Effector memory CD8-positive, alpha-beta T cell (primary cell): ENCODE measurements at places on chromosomes 1 and 21.

- DNase-seq, result no peak
Observed at GRCh38 chr1:207824691-207825408, 73.0 kb downstream of the CD46 start.

DNA sequence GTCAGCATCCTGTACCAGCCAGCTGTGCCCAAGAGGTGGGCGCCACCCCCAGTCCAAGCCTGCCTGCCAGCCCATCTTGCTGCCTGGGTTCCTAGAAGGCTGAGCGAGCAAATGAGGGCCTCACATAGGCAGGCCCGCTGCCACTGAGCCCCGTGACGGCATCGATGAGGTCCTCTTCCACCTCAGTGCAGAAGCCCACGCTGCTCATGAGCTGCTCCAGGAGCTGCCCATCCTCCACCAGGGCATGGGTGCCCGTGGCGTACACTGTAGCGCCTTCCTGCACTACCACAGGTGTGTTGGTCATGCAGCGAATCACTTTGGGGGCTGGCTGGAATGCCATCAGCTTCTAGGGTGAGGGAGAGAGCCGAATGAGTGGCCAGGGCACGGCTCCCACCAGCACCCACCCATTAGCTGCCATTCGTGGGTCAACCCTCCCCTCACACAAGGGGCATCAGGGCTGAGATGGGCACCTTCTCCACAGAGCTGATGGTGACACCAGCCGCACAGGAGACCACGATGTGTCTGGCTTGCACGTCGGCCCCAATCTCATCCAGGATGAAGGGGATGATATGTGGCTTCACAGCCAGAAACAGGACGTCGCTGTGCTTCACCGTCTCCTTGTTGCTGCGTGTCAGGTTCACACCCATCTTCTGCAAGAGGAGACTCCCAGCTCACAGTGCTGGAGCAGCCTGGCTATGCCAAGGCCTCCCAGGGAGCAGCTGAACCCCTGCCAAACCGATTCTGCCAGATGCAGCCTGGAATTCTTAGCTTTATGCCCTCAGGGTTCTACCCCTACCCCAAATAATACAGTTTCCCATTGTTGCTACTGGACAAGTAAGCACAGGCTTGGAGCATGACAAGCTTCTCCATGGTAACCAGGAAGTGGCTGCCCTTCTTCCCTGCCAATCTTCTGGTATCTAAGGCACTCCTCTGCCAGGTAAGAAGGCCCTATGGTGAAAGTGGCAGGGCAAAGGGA is 2.0 kb downstream of the PYCR2 start:
- DNase-seq, result no peak

DNA sequence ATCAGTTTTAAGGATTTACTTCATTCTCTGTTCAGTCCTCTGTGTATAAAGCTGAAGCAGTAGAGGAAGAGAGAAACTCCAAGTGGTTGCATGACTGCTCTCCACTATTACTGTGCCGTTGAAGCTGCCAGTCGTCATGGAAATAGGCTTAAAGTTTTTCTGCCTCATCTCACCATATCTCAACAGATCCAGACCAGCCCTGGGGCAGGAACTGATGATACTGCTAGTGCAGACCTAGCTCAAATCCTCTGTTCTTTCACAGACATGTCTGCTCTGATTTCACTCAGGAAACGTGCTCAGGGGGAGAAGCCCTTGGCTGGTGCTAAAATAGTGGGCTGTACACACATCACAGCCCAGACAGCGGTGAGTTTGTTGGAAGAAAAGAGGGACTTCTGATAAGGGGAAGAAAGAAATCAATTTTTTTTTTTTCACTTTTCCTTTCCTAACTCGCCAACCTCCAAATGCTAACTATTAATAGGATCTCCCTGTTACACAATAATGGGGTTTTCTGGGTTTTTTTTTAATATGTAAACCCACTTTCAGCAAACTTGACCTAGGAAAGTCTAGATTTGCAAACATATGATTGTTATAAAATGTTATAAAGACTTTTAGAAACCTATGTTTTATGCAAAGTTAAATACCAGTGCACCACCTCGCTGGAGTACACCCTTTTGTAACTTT is 22.2 kb upstream of the STRIP1 start:
- DNase-seq, result no peak

DNA sequence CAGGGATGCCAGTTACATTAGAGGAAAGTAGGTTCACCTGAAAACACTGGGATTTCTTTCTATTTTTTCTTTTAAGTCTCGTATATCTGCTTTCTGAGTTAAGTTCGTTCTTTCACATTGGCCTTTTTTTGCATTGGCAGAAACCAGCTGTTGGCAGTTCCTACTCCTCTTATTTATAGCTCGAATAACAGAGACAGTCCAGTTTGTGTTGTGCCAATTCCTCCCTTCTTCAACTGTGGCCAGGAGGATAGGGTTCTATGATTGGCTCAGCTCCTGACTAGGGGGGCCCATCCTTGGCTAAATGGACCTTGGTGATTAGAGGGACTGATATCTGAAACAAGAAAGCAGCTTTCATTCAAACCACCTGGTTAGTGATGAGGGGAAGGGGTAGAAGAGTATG is 115.8 kb downstream of the RPS6KC1 start:
- DNase-seq, result no peak

- DNase-seq, result no peak
Observed at GRCh38 chr1:170711682-170712081, 47.8 kb downstream of the PRRX1 start.

DNA sequence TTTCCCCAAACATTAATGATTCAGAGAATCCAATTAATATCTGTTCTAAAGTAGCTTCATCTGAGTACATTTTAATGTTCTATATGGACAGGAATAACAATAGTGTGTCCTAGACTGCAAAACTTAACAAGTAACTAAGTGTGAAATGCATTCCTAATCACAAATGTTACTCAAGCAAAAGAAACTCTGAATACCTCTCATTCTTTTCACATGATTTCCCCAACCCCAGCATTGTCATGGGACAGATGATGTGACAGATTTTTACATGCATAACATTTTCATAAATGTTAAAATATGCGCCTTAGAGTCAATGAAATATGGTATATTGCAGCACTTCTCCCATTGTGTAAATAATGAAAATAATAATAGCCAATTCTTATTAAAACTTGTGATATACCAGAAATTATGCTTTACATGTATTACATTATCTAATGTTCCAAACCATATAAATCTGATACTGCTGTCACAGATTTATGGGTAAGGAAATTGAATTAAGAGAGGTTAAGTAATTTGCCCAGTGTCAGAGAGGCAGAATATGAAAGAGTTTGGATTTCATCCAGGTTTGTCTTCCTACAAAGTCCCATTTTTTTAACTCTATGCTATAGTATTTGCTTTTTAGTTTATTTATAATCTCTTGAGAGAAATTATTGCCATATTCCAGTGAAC is 269.4 kb downstream of the LRRC7 start:
- DNase-seq, result no peak

DNA sequence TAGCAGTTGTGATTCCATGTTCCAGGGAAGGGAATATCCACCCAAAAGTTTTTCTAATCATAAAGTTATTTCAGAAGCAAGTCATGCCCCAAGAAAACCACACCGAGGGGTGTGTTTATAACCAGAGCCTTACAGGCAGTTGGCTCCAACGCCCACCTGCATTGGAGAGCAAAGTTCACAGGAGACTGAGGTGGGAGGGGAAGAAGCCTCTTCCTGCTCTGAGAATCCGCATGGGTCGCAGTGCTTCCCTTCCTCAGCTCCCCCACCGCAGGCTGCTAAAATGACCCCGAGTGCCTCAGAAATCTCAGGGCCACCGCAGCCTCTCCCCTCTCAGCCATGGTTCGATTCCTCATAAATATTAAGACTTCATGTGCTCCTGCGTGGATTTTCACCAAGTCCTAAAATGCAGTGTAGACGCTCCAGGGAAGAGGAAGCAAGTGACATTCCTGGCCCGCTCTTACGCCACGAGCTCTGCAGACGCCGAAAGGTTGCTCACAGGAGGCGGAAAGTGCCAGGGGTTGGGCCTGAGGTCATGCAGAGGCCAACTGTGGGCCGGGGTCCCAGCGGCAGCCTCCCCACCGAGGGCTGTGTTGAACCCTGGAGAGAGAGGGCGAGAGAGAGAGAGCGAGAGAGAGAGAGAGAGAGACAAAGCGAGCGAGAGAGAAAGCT is 13.4 kb upstream of the SPSB1 start:
- no peak for DNase-seq

DNA sequence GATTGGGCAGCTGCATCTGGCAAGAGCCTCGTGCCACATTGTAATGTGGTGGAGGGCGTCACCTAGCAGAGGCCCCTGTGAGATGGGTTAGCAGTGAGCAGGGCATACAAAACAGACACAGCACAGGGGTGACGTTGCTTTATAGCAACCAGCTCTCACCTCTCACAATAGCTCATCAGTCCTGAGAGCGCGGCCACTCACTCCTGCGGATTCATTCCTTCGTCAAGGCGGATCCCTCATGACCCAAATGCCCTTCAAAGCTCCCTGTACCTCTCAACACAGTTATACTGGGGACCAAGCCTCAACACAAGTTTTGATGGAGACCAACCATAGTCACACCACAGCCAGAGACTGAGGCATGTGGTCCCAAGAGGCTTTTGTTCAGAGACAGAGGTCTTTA is 22.9 kb downstream of the SLC37A1 start:
- DNase-seq, result no peak

GRCh38 chr1:213968146-213968825 is 19.5 kb upstream of the PROX1 start:
- DNase-seq, result no peak

- no peak for DNase-seq
Observed at GRCh38 chr1:171595324-171595723, 26.7 kb upstream of the MYOCOS start.

DNA sequence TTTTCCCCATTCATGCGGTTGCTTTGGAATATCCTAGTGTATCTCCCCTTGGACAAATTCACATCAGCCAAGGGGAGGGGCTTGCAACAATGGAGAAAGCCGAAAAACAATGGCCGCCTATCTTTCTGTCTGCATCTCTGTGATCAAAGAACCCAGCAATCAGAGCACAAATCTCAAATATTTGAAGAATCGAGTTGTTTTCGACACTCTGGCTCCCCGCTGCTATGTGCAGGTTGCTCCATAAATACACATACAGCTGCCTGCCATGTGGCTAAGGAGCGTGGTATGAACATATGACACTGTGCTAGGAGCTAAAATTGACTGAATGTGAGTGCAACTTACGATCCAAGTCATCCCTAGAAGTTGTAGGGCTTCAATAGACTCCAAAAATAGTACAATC is 8.5 kb downstream of the CFHR4 start:
- no peak for DNase-seq

GRCh38 chr1:98924977-98925376 is 79.7 kb downstream of the PLPPR5 start:
- no peak for DNase-seq

- DNase-seq, result no peak
Observed at GRCh38 chr1:202002507-202002906, 7.9 kb upstream of the ELF3 start.

- DNase-seq, result no peak
Observed at GRCh38 chr21:45780647-45781046, 137.1 kb downstream of the PCBP3 start.

DNA sequence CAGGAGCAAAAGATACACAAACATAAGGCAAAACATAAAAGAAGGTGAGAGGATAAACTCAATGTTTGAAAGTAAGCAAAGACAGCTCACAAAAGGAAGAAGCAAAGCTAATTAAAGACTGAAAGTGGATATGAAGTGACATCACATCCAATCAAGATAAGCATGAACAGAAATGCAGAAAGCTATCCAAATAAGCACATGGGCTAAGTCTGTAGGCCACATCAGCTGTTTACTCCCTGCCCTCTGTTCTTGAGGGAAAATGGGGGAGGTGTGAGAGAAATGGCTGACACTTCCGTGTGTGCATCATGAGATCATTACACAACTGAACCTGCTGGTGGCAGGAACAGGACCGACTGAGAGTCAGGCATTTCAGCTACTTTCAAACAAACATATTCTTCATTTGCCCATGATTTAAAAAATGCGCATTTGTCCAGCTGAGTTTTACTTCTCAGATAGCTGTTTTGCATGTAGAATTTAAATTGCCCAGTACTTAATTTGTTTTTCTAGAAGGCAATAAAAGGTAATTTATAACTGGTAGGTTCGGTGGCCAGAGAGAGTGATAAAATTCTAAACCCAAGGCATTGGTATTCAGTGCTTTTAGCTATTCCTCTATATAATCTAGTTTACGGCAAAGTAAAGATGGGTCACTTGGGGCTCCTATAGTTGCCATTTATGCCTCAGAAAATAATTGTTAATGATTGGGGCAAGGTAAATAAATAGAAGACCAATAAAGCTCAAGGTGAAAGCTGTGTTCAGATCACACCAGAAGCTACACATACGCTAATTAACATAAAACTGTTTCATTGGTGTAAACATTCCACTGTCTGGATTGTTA is 27.2 kb upstream of the MAN1A2 start:
- DNase-seq, result no peak

- DNase-seq, result no peak
Observed at GRCh38 chr1:94383966-94384408, 34.2 kb upstream of the ABCD3 start.

DNA sequence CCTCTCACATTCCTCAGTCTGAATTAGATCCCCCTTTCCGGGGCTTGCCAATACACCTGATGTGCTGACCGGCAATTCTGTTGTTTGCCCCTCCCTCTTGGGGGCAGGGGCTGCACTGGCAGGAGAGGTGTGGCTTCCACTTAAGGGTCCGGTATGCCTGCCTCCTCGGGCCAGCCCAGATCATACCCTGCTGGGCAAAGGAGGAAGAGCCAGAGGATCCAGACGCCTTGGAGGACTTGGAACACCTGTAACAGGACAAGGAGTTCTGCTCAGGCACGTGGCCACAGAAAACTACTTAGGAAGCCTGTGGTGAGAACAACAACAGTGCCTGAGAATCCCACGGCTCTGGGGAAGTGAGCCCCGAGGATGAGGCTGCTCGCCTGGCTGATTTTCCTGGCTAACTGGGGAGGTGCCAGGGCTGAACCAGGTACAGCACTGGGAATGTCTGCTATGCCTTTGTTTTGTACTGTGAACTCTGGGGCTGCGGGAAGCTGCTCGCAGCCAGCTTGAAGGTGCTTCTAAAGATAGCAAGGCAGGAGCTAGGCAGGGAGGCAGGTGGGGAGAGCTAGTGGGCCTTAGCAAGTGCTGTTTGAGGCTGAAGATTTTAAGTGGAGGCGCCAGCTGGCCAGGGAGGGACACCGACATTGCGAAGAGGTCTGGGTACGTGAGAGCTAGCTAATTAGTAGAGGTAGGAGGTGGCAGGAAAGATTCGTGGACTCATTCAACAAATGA is at the start of gene SMPDL3B:
SMPDL3B (plus strand) TSS at position 183 of the 732 bp plus-strand sequence; CDS start at position 367, 184 bp downstream.
- DNase-seq, result no peak

DNA sequence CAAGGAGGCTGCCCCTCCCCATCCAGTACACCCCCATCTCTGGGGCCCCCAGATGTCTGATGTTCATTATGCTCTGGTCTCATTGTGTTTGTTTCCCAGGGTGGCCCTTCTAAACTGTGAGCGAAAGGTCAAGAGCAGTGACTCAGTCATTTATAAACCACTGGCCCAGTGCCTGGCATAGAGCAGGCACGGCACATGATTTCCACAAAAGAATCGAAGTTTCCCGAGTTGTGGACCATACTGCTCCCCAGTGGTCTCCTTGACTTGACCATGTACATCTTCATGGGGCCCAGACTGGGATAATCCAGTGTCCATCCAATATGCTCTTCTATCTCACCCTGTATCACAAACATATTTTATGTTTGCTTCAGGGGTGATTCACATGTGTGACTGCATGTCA is 153.3 kb downstream of the NR5A2 start:
- no peak for DNase-seq
